ENCODE measurements at places on chromosomes 6 and 20.

- DNase-seq, result no peak
Measured at GRCh38 chr6:154298297-154298696, 58.3 kb downstream of the IPCEF1 start.

DNA sequence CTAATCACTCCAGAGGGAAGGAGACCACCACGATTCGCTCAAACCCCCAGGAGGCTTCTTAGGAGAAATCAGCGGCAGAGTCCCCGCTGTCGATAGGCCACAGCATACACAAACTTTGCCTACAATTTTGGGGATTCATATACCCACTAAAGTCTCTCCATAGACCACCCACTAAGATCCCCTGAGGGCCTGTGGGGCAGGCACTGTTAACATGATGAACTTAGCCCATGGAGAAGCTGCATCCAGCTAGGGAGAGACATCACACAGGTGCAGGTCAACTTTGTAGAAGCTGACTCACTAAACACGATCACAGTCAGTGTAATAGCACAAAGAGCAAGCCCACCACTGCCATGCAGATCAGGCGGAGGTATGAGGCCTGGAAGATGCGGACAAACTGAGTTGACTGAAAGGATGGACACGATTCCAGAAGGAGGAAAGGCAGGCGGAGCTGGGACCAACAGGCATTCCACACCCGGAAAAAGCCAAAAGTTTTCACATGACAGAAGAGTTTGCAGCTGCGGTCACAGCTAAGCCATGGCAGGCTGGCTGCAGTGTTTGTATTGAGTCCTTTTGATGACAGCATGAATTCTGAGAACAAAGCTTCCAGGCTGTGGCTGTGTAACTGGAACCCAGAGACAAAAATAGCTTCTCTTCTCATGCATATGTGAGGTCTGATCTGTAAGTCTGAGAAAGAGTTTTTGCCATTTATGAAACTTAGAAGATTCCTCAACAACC is 75.7 kb upstream of the QKI start:
- no peak for DNase-seq

GRCh38 chr6:126148853-126149252 is 162.5 kb downstream of the TRMT11 start:
- DNase-seq, result no peak

GRCh38 chr6:108068618-108069017 is 5.9 kb downstream of the OSTM1 start:
- DNase-seq, result no peak

GRCh38 chr20:19974630-19975435 is 42.3 kb upstream of the NAA20 start:
- DNase-seq, result peak; percentile 96

DNA sequence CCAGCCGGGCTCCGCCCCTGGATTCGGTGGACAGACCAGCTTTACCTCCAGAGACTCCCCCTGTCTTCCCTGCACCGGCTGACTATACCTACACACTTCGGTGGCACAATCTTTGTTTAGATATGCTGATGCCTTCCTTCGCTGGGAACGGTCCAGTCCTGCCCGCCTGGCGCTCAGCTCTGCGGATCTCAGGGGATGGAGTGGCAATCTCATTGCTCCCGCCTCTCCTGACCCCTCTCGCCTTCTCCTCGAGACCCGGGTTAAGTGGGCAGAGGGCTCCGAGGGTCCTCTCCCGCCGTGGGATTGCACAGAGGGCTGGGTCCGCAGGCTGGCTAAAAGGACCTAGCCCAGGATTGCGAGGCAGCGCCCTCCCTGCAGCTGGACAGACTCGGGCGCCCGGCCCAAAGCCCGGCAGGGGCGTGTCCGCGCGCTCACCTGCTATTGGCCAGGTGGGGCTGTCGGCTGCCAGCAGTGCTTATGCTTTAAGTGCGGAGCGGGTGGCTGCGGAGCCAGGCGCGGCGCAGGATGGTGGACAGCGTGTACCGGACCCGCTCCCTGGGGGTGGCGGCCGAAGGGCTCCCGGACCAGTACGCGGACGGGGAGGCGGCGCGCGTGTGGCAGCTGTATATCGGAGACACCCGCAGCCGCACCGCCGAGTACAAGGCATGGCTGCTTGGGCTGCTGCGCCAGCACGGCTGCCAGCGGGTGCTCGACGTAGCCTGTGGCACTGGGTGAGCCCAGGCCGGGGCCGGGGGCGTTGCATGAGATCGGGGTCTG is at the start of gene GNMT:
TSS of gene GNMT (plus strand) at position 512 of the 777 bp plus-strand sequence. CDS start at position 526, 14 bp downstream.
- no peak for DNase-seq

DNA sequence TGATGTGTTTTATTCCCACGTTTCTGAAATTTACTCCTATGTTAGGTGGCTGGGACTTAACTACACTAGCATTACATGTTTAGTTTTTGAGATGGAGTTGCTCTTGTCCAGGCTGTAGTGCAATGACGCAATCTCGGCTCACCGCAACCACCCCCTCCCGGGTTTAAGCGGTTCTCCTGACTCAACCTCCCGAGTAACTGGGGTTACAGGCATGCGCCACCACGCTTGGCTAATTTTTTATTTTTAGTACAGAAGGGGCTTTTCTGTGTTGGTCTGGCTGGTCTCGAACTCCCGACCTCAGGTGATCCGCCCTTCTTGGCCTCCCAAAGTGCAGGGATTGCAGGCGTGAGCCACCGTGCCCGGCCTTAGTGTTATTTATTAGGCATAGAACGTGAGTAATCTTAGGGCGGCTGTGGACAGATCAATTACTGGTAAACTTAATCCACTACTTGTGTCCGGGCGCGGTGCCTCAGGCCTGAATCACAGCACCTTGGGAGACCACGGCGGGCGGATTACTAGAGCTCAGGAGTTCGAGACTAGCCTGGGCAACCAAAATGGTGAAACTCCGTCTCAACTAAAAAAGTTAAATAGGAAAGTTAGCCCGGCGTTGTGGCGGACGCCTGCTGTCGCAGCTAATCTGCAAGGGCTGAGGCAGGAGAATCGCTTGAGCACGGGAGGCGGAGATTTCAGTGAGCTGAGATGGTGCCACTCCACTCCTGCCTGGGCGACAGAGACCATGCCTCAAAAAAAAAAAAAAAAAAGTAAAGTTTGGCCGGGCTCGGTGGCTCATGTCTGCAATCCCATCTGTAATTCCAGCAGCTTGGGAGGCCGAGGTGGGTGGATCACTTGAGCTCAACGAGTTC is 123.7 kb upstream of the BTN3A2 start:
- no peak for DNase-seq
